ENCODE measurements at places on chromosomes 16 and 17.

DNA sequence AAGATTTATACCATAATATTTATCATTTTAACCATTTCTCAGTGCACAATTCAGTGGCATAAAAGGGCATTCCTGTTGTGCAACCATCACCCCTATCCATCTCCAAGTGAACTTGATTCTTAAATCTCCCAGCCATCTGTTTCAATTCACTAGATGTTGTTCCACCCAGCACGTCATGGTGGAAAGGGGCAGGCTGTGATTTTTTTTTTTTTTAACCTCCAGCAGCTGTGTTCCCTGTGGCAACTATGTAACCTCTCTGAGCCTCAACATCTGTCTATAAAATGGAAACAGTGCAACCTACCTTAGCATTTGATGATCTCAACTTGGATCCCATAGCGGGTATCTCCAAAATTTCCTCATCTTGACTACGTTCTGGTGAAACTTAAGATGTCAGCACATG is 604.5 kb downstream of the WWOX start:
- no peak for DNase-seq

GRCh38 chr17:43550754-43551153 is 4.6 kb upstream of the ETV4 start:
- no peak for DNase-seq

DNA sequence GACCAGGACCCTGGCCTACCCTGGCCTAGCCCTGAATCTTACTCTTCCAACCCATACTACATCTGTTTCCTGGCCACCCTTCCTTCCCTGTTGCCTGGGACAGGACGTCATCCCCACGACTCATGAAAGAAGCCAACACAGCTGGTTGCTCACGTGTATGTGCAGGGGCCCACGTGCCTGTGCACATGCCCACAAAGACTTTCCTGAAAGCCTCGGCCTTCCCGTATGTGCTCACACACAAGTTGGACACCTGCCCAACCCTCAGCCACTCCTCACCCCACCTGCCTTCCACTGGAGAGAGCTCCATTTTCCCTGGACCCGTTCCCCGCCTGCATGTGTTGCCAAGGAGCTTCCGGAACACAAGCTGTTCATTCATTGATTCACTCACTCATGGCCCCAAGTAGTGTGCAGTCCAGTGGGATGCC is 7.0 kb downstream of the PLXDC1 start:
- DNase-seq = peak; percentile 89

- DNase-seq = no peak
Measured at GRCh38 chr17:74975943-74976342, 3.4 kb upstream of the HID1 start.

DNA sequence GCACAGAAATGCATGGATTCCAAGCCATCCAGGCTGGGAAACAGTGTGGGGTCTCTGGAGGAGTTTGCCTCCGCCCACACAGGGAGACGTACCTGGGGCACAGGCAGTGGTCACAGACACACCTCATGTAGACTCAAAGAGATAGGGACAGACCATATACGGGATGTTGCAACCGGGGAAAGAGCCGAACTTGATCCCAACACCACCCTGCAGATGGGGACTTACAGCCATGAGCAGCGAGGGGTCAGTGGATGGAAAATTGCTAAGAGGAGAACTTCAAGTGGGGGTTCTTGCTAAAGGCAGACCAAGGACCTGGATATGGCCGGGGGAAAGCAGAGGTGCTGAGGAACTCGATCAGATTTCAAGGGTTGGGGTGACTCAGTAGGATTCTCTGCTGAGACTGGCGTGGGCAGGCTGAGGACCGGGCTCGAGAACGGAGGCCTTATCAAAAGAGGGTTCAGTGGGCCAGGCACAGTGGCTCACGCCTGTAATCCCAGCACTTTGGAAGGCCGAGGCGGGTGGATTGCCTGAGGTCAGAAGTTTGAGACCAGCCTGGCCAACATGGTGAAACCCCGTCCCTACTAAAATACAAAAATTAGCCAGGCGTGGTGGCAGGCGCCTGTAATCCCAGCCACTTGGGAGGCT is 12.0 kb upstream of the DNAH17 start:
- DNase-seq = no peak

GRCh38 chr17:80803451-80804428 is 187.9 kb upstream of the CHMP6 start:
- no peak for DNase-seq

DNA sequence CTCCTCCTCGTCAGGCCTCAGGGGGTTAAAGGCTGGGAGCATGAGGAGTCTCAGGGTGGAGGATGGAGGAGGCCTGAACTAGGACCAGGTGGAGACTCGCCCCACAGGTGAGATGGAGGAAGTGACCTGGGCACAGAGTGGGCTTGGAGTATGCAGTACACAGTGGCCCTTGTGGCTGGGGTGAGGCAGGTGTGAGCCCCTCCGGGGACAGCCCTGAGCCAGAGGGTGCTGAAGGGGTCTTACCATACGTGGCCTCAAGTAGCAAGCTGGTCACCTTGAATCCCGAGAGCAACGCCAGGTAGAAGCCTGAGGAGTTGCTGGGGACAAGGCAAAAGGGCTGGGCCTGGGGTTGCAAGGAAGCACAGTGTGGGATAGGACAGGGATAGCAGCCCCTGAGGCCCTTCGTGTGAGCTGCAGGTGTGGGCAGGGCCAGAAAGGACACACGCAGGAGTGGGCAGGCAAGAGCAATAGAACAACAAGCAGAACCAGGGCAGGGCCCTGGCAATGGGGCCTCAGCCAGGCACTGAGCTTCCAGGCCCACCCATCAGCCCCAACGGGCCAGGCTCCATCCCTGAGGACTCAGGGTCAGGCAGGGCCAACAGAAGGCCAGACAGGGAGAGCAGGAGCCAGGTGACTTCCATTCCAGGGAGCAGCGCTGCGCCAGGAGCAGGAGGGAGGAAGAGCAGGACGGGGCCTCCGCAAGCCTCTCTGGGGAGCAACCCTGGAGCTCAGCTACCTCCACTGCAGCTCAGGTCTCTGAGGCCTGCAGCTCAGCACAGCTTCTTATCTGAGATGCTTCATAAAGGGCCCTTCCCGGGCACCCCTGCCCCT is 64.2 kb upstream of the TNRC6C start:
- no peak for DNase-seq

GRCh38 chr17:43412166-43412565 is 13.4 kb downstream of the ARL4D start:
- DNase-seq = no peak

- DNase-seq = no peak
Measured at GRCh38 chr16:79264237-79265109, 336.1 kb downstream of the MAF start.
